Activated CD8-positive, alpha-beta memory T cell treated with anti-CD3 and anti-CD28 coated beads for 48 hours (primary cell): ENCODE measurements at places on chromosomes 5 and 9.

- no peak for DNase-seq
Observed at GRCh38 chr9:121812159-121812735, 160.8 kb downstream of the DAB2IP start.

GRCh38 chr5:102077920-102078319, 218.2 kb downstream of the SLCO4C1 start:
- no peak for DNase-seq

DNA sequence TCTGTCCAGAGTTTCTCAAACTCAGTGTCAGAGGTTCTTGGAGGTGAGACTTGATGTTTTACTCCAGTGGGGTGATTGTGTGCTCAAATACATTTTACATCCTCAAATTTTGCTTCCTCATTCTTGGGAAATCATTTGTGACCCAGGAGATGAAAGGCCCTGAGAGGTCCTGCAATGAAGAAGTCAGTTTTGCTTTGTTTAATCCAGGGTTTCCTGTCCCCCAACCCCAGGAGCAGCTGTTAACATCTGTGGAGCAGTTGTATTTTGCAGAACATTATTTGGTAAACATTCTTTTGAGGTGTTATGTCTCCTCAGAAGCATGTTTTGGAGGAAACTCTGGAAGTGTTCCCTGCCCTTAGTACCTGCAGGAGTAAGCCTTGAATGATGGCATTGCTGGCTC, 59.8 kb downstream of the DAB2IP start:
- no peak for DNase-seq

DNA sequence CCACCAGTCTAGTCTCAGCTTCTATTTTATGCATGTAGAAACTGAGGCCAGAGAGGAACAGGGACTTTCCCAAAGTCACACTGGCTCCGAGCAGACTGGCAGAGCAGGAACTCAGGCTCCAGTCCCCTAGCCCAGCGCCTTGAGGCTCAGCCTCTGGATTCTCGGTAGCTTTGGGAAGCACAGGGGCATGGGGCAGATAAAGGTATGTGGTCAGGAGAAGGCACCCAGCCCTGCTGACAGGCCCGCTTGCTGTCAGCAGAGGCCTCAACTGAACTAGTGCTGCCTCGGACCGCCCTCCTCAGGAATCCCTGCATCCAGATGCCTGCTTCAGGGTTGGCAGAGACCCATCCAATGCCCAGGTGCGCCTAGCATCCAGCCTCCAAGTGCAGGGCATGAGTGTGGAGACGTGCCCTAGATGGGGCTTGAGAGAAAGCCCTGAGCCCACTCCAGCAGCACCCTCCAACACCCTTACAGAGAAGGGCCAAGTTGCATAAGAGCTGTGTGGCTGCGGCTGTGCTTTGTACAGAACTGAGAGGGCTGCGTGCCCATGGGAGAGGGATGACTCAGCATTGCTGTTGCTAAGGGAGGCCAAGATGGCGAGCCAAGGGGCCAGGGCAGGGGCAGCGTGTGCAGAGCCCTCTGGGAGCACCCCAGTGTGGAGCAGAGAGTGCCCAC, 168.6 kb downstream of the MACROH2A1 start:
- no peak for DNase-seq

GRCh38 chr9:116096853-116097252, 56.7 kb upstream of the PAPPA start:
- no peak for DNase-seq

GRCh38 chr9:124562328-124562727, 55.1 kb upstream of the NR5A1 start:
- DNase-seq = no peak

GRCh38 chr9:4547016-4547415, 56.7 kb downstream of the SLC1A1 start:
- DNase-seq = no peak

DNA sequence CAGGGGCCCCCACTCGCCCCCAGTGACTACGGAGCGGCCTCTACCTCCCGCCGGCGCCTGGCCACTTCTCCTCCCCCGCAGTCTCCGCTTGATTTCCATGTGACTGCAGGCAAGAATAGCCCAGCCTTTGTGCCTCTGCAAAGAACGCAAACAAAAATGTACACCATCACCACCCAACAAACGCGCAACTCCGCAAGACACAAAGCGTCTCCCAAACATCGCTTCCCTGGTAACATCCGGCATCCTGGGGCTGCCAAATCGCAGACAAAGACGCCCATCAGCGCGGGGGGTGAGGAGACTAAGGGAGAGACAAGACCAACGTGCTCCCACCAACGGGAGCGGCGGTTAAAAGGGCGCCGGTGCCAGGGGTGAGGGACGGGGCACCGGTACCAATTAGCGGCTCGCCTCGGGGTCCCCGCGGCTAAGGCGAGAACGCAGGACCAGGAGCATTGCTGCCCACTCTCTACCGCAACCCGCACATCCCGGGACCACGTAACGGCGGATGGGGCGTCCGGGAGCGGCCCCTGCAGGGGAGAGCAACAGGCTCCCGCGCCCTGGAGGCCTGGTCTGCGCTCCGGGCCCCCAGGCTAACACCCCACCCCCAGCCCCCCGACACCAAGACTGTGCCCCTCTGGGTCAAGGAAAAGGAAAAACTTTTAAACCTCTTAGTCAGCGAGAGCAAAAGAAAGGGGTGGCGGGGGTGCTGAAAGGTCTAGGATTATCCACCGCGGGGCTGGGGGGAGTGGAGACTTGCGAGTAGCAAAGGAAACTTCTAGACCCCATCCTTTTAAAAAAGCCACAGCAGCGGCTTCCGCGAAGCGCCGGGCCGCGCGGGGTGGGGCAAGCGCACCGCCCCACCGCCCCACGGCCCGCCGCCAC, 885 bp downstream of the MPDZ start:
- DNase-seq = no peak

DNA sequence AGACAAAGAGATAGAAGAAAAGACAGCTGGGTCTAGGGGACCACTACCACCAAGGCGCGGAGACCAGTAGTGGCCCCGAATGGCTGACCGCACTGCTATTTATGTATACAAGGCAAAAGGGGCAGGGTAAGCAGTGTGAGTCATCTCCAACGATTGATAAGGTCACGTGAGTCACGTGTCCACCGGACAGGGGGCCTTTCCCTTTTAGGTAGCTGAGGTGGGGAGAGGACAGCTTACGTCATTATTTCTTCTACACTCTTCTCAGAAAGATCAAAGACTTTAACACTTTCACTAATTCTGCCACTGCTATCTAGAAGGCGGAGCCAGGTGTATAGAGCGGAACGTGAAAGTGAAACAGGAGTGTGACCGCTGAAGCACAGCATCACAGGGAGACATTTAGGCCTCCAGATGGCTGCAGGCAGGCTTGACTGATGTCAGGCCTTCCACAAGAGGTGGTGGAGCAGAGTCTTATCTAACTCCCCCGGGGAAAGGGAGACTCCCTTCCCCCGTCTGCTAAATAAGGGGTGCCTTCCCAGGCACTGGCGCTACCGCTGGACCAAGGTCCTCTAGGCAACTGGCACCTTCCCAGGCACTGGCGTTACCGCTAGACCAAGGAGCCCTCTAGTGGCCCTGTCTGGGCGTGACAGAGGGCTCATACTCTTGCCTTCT, 6.1 kb upstream of the PRR16 start:
- peak; percentile 9 for DNase-seq

GRCh38 chr5:128979761-128980160, 14.5 kb downstream of the SLC27A6 start:
- no peak for DNase-seq

GRCh38 chr5:78215972-78216371, 78.5 kb downstream of the AP3B1 start:
- no peak for DNase-seq

- DNase-seq = no peak
Observed at GRCh38 chr5:33968211-33969005, 16.1 kb downstream of the SLC45A2 start.

DNA sequence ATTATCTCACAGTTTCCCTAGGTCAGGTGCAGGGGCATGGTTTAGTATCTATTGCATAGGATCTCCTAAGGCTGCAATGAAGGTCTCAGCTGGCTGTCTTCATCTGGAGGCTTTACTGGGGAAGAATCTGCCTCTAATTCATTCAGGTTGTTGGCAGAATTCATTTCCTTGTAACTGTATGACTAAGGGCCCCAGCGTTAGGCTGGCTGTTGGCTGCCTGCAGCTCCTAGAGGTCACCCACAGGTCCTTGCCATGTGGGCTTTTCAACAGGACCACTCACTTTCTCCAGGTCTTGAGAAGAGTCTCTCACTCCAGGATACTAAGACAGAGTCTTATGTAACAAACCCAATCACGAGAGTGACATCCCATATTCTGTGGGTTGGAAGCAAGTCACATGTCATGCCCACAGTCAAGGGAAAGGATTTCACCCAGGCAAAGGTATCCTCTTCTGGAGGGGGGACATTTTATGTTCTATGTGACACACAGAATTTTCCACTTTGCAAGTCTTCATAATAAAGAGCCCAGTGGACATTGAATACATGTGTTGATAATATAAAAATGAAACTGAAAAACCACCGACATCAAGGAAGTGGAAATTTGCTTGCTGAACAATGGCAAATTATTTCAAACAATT, 38.2 kb downstream of the HMHB1 start:
- DNase-seq = no peak
